ENCODE measurements at places on chromosomes 11 and 22.

DNA sequence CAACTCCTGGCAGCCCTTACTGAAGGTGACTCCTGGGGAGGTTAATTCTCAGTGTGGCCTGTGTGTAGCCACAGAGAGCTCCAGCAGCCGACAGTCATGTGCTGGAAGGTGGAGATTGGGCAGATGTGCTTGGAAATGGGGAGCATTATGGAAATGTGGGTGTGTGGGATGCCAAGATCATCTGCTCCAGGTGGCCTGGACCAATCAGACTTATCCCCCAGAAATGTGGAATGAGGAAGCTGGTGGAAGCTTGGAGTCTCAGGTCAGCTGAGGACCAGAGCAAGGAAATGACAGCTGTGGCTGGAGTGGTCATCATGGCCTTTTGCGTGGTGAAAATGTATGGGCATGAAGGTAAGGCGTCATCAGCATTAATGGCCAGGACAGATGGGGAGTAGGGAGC is 234.0 kb downstream of the MIAT start:
- no peak for DNase-seq

GRCh38 chr11:108813086-108813485 is 148.2 kb downstream of the DDX10 start:
- no peak for DNase-seq

- DNase-seq = no peak
Measured at GRCh38 chr22:33006955-33007318, 51.2 kb downstream of the SYN3 start.

DNA sequence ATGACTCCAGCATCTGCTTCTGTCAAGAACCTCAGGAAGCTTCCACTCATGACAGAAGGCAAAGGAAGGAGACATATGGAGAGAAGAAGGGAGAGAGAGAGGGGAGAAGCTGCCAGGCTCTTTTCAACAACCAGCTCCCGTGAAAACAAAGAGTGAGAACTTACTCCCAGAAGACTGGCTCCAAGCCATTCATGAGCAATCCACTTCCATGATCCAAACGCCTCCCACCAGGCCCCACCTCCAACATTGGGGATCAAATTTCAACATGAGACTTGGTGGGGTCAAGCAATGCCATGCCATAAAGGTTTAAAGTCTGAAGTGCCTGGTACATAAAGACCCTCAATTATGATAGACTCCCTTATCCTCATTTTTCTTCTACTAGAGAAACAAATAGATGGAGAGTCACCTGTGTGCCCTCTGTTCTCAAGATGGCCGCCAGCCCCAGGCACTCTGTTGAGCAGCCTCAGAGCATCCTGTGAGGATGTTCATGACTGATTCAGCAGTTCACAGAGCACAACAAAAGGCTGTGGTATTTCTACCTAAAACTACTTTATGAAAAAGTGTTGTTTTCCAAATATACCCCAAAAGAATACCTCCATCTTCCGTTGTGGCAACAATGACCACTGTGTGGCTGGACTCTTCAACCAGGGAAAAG is 69.0 kb upstream of the CRTAM start:
- DNase-seq = no peak

DNA sequence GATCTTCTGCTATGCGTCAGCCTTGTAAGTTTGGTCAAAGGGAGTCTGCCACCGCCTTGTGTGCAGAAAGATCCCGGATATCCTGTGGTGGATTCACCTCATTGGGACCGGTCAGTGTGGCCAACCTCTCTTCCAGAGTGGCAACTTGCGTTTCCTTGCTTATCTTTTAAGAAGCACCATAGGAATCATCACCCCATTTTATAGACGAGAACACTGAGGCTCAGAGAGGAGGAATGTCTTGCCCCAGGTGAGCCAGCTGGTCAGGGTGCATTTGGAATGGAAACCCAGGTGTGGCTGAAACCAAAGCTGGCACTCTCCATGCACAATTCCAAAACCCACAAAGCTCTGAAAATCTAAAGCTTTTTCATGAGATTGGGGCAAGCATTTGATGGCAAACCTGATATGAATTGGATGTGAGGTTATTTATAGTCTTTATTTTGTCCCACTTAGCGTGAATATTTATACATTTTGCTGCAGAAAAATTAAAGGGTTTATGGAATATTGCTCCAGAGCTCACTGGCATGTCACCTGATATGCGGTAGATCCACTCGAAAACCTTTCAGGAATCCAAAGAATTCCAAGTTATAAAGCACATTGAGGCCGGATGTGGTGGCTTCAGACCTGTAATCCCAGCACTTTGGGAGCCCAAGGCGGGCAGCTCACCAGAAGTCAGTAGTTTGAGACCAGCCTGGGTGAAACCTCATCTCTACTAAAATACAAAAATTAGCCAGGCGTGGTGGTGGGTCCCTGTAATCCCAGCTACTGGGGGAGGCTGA is 12.1 kb upstream of the EIF3D start:
- no peak for DNase-seq

DNA sequence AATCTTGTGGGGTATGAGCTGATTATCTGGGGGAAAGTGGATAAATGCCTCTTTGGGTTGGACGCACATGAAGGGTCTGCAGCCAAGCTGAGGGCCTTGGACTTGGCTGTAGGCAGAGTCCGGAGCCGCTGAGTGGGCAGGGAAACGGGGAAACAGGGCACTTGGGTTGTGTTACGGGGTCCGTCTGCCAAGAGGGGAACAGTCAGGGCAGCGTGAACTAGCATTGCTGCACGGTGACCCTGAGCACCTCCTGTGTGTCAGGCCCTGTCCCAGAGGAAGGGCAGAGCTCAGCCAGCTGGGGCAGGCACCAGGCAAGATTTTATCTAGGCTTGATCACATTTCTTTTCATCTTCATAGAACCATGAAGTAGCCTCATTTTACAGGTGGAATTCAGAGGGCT is 11.9 kb downstream of the FAM83F start:
- no peak for DNase-seq
